Stimulated activated CD4-positive, alpha-beta T cell treated with anti-CD3 and anti-CD28 coated beads, Interleukin-2, amount 100 ng/mL, for 4 hours (primary cell): ENCODE measurements at places on chromosomes 7 and 10.

DNA sequence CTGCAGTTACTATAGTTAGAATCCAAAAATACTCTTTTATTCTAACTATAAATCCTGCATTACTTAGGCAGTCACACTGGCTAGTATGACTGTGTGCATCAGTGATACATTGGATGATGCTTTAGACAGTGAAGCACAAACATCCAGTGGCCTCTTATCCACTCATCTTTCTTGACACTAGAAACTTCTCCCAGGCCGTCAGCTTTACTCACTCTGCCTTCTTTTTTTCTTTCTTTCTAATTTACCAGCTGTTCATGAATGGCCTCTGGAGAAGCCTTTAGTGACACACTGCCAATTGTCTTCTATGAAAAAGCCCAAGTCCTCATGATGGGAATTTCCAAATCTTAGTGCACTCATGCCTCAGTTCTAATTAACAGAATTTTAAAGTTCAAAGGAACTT is 26.2 kb upstream of the C10orf90 start:
- no peak for DNase-seq

- no peak for DNase-seq
These were observed 88.3 kb downstream of the NKX6-2 start for GRCh38 chr10:132697578-132698200.

DNA sequence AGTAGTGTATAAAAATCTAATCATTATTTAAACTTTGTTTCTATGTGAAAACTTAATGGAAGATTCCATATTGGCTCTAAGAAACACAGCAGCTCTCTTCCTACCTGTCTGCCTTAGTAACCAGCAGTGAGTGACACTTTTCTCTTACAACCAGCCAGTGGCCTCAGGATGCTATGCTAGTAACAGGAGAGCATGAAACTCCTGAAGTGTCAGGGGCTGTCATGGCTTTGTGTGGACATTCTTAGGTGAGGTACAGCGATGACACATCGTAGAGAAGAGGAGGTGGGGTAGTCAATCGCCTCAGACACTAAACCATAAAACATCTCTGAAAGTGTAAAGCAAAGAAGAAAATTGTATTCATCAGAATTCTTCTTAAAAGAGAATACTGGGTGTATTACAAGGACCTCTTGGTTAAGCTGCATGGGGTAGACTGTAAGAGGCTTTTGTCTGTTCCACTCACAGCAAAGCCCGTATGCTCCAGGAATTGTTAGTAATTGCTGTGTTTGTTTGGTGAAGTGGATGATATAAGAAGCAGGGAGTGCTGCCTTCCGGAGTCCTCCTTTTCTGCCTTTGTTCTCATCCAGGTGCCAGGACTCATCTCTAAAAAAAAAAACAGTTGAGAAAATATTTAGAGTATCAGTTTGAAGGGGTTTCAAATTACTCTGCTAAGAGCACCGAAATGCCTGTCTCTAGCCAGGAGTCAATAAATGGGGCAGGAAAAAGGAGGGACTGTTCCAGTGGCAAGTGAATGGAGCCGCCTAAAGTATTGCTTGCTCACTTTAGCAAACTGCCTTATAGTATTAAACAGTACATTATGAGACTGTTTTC is 518.8 kb downstream of the CNTNAP2 start:
- no peak for DNase-seq

DNA sequence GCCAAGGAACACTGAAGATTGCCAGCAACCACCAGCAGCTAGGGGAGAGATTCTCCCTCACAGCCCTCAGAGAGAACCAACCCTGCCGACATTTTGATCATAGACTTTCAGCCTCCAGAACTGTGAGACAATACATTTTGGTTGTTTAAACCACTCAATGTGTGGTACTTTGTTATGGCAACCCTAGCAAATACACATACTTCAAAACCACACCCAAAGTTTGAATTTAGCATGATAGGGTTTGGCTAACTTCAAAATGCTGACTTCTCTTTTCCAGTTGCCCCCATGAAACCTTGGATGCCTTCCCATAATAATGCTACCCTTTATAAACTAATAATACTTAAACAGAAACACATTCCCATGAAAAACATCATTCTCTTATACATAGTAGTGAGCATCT is 149.8 kb downstream of the DGKI start:
- no peak for DNase-seq
